Hematopoietic multipotent progenitor cell (in vitro differentiated cells): ENCODE measurements at places on chromosomes 5 and 9.

DNA sequence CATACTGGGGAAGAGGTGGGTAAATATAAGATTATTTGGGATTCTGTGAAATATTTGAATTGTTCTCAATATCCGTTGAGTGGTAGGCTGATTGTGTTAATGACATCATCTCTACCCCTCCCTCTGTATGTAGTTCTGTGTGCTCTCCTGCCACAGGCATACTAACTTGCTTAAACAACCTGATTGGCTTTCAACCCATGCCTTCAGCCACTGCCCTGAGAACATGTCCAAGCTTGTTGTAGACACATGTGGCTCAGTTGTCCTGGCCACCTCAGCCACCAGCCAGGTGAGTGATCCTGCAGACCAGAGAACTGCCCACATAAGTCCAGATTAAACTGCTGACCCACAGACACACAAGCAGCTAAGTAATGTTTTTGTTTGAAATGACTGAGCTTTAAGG is 31.1 kb downstream of the ANKS6 start:
- DNase-seq = no peak

- DNase-seq = no peak
Measured at GRCh38 chr9:129643706-129644105, 1.8 kb upstream of the ASB6 start.

DNA sequence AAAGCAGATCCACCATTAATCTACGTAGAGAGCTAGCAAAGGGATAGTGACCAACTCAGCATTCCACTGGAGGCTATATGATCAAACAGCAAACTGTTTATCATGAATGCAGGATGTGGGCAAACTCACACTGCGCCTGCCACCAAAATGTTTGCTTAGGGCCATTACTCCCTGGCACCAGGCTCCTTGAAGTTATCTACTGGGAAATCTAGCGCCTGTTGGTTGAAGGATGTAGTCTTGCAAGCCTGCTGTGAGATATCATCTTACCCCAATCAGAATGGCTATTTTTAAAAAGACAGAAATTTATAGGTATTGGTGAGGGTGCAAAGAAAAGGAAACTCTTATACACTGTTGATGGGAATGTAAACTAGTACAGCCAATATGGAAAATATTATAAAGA is 332.5 kb upstream of the RPS23 start:
- no peak for DNase-seq

GRCh38 chr9:111154081-111154562 is 115.9 kb upstream of the LPAR1 start:
- DNase-seq = no peak

- DNase-seq = no peak
Measured at GRCh38 chr9:97367729-97368128, 44.2 kb upstream of the TDRD7 start.

DNA sequence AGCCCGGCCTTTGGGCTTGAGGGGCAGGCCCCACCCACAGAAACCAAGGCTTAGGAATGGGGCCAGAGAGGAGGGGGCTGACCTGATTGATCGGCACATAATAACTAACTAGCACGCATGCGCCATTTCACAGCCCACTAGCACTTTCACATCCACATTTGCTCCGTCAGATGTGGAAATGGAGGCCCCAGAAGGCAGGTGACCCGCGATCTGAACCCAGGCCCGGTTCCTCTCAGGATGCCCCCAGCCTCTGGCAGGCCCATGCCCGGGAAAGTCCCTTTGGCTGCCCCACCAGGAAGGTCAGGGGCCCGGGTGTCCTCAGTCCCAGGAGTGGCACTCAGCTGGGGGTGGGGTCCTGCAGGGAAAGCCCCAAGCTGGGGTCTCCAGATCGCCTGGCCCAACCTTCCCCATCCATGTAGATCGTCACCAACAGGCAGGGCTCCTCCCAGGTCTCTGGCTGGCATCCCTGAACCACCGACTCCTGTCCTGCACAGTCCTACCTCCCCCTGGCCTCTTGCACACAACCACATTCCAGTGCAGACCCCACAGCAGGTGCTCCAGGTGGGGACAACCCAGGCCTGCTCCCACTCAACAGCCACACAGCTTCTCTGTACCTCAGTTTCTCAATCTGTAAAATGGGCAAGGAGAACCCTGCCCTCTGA is 46.7 kb downstream of the VAV2 start:
- no peak for DNase-seq

DNA sequence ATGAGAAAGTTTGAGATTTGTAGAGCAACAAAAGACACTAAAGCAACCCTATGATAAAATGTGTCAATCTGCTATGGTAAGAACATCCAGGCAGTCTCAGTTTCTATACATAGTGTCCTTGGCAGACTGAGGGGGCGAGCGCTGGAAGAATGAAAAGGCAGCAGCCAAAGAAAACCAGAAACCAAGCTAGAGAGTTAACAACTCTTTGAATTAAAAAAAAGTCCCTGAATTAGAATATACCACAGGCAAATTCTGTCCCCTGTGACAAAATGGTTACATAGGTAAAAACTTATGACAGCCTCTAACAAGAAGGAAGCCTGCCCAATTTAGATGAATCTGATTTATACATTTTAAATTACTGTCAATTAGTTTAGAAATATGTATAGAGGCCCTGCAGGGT is 106.7 kb downstream of the OXCT1 start:
- no peak for DNase-seq

DNA sequence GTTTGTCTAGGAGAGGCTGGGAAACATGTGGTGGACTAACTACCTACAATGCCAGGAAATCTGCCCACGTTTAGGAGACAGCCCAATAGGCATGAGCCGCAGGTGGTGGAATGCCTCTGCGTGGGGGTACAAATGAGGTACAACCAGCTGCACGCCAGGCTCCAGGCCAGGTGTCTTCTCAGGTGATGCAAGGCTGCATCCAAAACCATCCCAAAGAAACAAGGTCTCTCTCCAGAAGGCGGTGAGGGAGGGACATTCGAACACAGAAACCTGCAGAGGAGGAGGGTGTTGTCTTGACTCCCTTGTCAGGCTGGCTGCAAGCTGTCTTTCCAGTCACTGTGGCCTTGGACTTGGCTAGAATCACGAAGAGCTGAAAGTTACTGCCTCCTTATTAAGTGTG is 11.6 kb downstream of the ANKH start:
- DNase-seq = no peak

- no peak for DNase-seq
Measured at GRCh38 chr9:76018235-76018634, 127.8 kb downstream of the PCSK5 start.

- no peak for DNase-seq
Measured at GRCh38 chr5:93658044-93658443, 75.0 kb downstream of the NR2F1 start.

GRCh38 chr5:52660621-52661020 is 127.1 kb upstream of the ITGA1 start:
- no peak for DNase-seq
